ENCODE measurements at places on chromosomes 16 and 17.
A peak's percentile ranks its signal among the peaks of the same experiment; 100 is the strongest.

- DNase-seq: no peak
Measured at GRCh38 chr17:9086577-9086976, 65.3 kb downstream of the NTN1 start.

DNA sequence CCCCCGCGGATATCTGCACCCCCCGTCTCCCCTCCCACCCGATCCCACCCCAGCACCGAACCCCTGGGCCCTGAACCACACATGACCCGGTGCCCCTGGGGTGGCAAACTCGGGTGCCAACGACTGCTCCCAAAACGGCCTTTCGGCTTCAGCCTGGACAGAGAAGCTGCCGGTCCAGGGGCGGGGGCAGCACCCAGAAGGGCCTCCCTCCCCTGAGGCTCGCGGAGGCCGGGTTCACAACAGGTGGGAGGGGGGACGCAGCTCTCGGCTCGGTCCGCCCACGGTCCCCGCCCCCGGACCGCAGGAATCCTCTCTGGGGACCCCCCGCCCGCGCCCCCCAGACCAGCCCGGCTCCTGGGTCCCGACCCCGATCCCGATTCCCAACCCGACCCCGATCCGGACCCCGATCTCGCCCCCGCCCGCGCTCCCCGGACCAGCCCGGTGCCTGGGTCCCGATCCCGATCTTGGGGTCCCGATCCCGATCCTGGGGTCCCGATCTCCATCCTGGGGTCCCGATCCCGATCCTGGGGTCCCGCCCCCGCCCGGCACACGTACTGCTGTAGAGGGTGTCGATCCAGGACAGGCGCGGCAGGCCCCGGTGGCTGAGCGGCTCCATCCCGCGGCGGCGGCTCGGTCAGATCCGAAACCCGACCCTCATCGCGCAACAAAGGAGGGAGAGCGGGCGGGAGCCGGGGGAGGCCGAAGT lies 516 bp downstream of the ABR start:
- DNase-seq: no peak

DNA sequence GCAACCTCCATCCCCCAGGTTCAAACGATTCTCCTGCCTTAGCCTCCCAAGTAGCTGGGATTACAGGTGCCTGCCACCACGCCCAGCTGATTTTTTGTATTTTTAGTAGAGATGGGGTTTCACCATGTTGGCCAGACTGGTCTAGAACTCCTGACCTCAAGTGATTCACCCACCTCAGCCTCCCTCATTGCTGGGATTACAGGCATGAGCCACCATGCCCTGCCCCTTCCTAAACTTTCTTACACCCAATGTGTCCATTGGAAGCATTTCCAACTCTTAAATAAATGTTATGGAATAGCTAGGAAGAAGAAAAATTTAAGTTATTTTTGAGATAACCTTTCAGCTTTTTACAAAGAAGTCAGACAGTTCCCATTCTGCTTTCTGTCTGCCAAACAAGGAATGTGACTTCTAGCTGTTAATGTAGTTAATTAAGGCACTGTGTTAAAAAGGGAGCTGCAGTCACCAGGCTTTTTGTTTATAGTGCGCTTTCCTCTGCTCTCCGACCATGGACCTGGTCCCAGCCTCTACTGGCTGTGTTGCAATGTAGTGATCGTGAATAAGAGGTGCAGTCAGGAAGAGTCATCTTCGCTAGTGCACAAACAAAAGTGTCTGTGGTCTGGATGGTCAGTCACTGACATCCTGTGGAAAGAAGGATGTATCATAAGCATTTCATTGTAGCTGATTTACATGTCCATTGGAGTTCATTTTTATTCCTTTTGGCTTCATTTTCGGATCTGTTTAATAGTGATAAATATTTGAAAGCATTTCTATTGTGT lies 39.7 kb downstream of the USP10 start:
- no peak for DNase-seq

DNA sequence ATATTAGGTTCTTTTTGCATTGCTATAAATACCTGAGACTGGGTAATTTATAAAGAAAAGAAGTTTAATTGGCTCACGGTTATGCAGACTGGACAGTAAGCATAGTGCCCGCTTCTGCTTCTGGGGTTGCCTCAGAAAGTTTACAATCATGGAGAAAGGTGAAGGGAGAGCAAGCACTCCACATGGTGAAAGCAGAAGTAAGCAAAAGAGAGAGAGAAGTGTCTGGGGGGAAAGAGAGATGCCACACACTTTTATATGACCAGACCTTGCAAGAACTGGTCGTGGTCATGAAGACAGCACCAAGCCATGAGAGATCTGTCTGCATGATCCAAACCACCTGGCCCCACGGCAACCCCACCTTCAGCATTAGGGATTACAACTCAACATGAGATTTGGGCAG lies 45.4 kb downstream of the KCNJ16 start:
- no peak for DNase-seq

GRCh38 chr16:19666477-19666876 lies 51.5 kb downstream of the KNOP1 start:
- no peak for DNase-seq

- DNase-seq: no peak
Measured at GRCh38 chr16:3025032-3026002, 1.5 kb downstream of the THOC6 start.

DNA sequence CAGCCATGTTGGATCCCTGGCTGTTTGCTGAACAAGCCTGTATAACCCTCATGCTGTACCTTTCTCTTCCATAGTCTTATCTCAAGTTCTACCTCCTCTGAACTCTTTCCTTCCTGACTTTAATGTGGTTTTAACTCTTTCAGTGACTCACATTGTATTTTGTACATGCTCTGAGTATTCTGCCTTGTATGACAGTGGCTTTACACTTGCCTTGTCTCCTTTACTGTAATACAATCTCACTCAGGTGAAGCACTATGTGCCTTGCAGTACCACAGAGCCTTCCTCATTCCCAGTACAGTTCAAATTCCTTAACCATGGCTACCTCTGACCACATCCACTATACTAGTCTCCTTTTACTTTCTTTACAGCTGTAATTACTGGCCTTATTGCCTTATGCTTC lies 14.1 kb downstream of the PSMD11 start:
- no peak for DNase-seq

DNA sequence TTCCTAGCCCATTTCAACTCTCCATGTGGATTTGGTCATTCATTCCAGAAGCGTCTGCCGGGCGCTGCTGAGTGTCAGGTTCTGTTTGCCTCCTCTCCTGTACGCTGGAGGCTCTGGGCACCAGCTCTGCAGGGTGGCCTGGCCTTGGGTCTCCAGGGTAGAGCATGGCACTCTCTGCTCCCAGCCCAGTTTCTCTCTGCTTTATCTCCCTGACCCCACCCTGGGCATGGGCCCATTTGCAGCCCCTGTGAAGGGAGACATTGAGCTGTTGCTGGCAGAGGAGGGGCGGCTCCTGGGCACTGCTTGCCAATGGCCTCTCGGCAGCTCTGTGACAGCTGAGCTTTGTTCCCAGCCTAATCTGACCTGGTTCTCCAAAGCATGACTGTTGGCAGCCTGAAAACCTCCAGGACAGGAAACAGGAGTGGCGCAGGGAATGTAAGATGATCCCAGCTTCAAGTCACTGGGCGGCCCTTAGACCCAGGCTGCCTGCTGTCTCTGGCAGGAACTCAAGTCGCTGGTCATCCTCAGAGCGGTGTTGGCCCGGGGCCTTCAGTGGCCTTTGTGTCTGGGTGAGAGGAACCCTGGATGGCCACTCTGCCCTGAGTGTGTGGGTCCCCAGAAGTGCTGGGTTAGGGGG lies 146.8 kb downstream of the SEC14L1 start:
- no peak for DNase-seq

DNA sequence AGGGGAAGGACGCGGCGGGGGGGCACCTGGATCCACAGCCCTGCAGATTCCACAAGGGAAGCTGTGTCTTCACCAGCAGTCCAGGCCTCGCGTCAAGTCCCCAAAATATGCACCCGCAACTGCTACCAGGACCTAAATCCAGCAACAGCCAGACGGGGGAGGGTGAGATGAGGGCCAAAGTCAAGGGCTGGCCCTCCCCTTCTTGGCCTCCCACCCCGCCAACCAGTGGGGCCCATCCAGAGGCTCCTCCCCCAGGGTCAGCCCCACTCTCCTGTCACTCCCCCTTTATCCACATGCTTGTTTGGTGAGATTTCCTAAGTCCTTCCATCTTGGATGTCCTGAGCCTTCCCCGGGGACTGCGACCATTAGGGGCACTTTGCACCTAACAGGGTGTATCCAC lies 138.7 kb downstream of the ENGASE start:
- DNase-seq: no peak

DNA sequence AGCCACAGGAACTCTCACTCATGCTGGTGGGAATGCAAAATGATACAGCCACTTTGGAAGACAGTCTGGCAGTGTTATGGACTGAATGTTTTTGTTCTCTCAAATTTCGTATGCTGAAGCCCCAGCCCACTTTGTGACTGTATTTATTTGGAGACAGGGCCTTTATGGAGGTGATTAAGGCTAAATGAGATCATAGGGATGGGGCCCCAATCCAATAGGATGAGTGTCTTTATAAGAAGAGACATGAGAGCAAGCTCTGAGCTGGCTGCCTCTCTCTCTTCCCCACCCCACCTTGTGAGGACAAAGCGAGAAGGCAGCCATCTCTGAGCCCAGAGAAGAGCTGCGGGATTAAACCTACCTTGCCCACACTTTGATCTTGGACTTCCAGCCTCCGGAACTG lies 21.9 kb upstream of the RAI1 start:
- DNase-seq: no peak

GRCh38 chr16:23124315-23124714 lies 24.9 kb downstream of the USP31 start:
- no peak for DNase-seq

- DNase-seq: no peak
Measured at GRCh38 chr17:9237661-9238301, 216.5 kb downstream of the NTN1 start.

GRCh38 chr17:33580215-33580614 lies 287.1 kb upstream of the ASIC2 start:
- no peak for DNase-seq

DNA sequence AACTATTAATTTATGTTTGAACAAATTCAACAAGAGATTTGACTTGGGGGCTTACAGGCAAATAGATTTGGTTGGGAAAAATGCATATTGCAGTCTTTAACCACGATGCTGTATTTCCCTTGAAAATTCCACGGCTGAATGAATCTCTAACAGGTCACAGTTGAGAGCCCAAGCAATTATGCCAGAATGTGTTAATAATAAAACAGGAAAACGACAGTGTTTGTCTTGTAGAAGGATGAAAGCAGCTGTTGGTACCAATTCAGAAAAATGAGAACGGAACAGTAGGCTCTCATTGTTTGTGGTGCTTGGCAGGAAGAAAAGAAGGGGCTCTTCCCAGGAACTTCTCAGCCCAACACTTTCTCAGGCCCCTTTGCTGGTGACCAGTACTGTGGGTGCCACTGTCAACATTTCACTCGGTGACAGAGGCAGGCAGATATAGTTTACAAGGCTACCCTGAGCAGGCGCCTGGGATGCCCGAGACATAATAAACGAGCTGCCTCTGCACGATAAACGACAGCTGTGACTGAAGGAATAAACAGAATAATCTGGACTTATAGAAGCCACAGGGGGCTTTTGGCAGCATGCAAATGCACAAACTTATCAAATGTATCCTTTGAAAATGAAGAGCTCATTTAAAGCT lies 387.1 kb downstream of the HS3ST4 start:
- no peak for DNase-seq

- DNase-seq: no peak
Measured at GRCh38 chr17:71085238-71086033, 916.1 kb downstream of the KCNJ2 start.

DNA sequence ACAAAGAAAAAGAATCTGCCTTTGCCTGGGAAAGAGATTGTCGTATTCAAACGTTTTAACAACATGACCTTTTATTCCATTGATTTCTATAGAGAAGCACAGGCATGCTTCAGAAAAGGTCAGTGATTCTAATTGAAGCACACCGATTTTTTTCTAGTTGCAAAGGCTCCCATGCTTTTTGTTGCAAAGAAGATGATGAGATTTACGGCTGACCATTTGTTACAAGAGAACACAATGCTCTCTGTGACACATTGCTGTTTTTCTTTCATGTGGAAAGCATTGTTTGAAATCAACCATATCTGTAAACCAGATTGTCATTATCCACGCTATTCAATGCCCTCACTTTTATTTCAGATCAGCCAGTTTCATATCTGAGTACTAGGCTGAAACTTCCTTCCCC lies 99.8 kb downstream of the NLK start:
- no peak for DNase-seq

GRCh38 chr17:82184761-82185160 lies 27.9 kb downstream of the CCDC57 start:
- no peak for DNase-seq

GRCh38 chr16:60304720-60305119 lies 1570.6 kb upstream of the GOT2 start:
- no peak for DNase-seq

DNA sequence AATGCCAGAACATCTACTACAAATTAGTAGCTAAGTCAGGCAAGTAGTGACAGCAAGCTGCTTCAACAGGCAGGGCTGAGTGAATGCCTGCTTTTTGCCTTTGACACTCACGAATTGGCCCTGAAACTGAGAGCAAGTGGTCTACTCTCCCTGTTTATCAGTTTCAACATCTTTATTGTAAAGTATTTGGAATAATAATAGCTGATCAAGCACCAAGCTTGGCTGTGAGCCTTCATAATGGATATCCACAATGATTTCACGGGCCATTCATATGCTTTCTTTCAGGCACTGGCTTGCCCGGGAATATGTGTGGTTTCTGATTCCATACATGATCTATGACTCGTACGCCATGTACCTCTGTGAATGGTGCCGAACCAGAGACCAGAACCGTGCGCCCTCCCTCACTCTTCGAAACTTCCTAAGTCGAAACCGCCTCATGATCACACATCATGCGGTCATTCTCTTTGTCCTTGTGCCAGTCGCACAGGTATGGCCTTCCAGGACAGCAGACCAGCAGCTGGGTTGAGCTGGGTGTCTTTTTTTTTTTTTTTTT lies 5.2 kb downstream of the TLCD3A start:
- DNase-seq: no peak

GRCh38 chr16:71289732-71290062 lies 495 bp upstream of the CMTR2 start:
- no peak for DNase-seq

DNA sequence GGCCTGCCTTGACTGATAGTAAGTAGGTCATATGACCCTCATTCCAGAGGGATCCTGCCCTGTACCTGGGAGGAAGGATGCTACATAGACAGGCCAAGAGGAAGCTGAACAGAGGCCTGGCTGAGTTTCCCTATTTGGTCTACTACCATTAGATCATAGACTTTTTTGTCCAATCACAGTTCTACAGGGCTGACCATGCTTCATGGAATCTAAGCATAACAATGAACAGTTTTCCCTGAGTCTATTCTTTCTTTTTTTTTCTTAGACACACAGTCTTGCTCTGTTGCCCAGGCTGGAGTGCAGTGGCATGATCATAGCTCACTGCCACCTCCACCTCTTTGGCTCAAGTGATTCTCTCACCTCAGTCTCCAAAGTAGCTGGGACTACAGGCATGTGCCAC lies 3.9 kb downstream of the GPR179 start:
- no peak for DNase-seq

- DNase-seq: peak; percentile 54
Measured at GRCh38 chr16:69329369-69330285, 761 bp downstream of the PDF start.

DNA sequence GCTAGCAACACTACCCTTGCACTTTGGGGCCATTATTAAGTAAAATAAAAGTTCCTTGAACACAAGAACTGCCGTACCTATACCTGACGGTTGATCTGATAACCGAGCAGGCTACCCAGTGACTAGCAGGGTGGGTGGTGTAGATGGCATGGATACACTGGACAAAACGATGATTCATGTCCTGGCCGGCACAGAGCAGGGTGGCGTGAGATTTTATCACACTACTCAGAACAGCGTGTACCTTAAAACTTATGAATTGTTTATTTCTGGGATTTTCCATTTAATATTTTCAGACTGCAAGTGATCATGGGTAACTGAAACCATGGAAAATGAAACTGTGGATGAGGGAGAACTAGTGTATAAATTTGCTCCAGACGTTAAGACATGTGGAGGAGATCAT lies 41.0 kb upstream of the MSI2 start:
- no peak for DNase-seq

Measured in activated CD4-positive, alpha-beta T cell treated with anti-CD3 and anti-CD28 coated beads, Interleukin-2, amount 50 U/mL, for 4 hours (primary cell).